ENCODE measurements at places on chromosomes 11 and 22. TPM values are rescaled to one million over a fixed set of nuclear protein-coding genes. Genes with fewer than 3 reads are reported as not detected.
A peak's percentile ranks its signal among the peaks of the same experiment; 100 is the strongest.

JOSD1 gene
- 144 TPM for polyA plus RNA-seq

- H3K27me3 ChIP-seq, result peaks cover 27% of the 10 kb centered on the region
- no peak for DNase-seq
- peaks cover under 1% of the 10 kb centered on the region for H3K4me1 ChIP-seq
- H3K36me3 ChIP-seq, result no peaks in the 10 kb centered on the region
These were observed 6.2 kb upstream of the CDK2AP2 start for GRCh38 chr11:67514116-67514515.

EXPH5 gene
- polyA plus RNA-seq, result 0.12 TPM

DNA sequence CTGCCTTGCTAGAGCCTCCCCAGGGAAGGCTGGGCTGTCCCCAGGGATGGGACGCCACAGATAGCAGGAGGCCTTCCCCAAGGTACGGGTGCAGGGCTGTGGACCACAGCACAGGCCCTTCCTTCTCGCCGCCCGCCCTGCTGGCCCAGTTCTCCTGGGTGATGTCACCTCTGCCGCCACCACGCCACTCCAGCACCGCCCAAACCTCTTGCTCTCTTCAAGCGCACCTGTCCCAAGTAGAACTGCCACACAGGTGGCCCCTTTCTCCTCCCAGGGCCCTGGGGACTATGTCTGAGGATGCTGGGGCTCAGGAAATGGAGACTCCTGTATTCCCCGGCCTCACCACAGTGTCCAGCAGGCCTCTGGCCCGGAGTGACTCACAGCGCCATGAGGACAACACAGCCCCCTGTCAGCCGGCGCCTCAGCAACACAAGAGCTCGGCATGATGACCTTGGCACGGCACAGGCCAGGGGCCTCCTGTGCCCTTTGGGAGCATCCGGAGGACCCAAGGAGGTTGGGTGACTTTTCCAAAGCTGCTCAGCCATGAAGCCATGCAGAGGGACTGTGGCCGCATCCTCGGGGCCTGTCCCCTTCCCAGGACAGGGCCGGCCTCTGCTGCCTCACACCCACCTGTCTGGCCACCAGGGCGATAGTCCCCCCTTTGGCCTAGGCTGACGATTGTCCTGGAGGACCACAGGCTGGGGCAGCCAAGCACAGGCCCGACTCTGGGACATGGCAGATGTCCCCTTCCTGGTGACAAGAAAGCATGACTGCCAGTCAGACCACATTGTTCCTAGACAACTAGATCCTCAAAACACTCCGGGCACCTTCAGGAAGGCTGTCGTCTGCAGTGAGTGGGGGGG, 1023.5 kb downstream of the BRD1 start:
- H3K4me1 ChIP-seq, result no peaks in the 10 kb centered on the region
- no peaks in the 10 kb centered on the region for H3K27me3 ChIP-seq
- H3K36me3 ChIP-seq, result no peaks in the 10 kb centered on the region
- H3K27ac ChIP-seq, result no peak overlapping the region

DNA sequence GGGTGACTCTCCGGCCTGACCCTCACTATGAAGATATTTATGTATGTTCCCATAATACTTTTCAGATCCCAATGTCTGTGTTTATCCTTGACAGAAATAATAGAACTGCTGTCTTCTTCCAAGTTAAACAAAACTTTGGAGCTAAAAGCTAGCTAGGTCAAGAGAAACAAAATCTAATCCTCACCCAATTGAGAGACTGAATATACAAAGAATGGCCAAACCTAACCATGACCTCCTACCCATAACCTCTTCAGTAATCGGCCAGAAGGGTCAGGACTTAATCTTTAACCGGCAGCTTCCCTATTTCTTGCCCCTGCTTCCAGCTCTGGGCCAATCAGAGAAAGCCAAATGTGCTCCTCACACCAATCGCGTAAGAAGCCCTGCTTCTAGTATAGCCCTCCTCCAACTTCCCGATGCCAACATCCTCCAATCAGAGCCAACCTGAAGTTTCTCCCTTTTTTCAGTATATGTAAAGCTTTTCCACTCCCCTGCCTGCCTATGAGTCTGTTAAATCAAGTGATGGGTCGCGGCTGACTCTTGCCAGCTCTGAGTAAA, 1.7 kb upstream of the DDX6 start:
- peak overlapping the region; percentile 96 for H3K4me3 ChIP-seq
- no peaks in the 10 kb centered on the region for H3K27me3 ChIP-seq
- H3K4me1 ChIP-seq, result peaks cover 22% of the 10 kb centered on the region
- no peaks in the 10 kb centered on the region for H3K36me3 ChIP-seq
- DNase-seq, result peak; percentile 90

CHRDL2 gene
- polyA plus RNA-seq, result not detected

MRGPRF gene
- not detected for polyA plus RNA-seq

GRCh38 chr11:35180317-35181233, 41.6 kb downstream of the CD44 start:
- no peak for DNase-seq
- H3K4me3 ChIP-seq, result no peak overlapping the region

STK33 gene
- 8.0 TPM for polyA plus RNA-seq

DNA sequence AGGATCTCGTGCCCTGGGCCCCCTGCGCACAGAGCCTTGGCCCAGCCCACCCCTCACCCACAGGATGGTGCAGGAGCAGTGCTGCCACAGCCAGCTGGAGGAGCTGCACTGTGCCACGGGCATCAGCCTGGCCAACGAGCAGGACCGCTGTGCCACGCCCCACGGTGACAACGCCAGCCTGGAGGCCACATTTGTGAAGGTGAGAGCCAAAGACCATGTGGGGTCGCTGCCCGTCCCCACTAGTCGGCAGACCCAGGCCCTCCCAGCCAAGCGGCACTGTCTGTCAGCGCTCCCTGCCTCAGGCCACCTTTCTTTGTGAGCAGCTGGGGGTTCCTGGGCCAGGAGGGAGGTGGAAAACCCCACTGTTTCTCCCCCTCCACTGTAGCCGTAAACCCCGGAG, 22.8 kb downstream of the FBLN1 start:
- no peaks in the 10 kb centered on the region for H3K4me1 ChIP-seq
- no peak for DNase-seq
- no peaks in the 10 kb centered on the region for H3K27me3 ChIP-seq

BACE1 gene
- polyA plus RNA-seq, result 0.06 TPM

CCDC15 gene
- polyA plus RNA-seq, result 0.29 TPM

- H3K4me3 ChIP-seq, result no peak overlapping the region
- H3K27ac ChIP-seq, result no peak overlapping the region
- no peak for DNase-seq
- no peaks in the 10 kb centered on the region for H3K27me3 ChIP-seq
- H3K36me3 ChIP-seq, result no peaks in the 10 kb centered on the region
- no peaks in the 10 kb centered on the region for H3K4me1 ChIP-seq
These were observed 5.9 kb upstream of the CCDC117 start for GRCh38 chr22:28766628-28767027.

DNA sequence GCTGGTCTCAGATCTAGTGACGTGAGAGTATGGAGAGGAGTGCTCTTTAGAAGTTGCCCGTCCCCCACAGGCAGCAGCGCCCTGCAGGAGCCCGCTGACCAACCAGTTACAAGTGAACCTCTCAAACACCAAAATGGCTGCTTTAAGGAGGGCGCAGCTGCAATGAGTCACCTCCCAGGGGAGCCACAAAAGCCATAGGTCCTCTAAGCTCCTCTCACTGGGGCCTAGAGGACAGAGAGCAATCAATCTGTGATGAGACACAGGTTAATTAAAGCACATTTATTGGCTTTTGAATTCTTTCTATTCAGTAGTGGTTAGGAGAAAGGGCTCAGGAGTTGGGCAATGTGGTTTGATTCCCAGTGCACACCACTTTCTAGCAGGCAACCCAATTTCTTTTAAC, 15.5 kb upstream of the RAPSN start:
- no peak overlapping the region for H3K27ac ChIP-seq
- H3K36me3 ChIP-seq, result peaks cover 1% of the 10 kb centered on the region
- no peak overlapping the region for H3K4me3 ChIP-seq
- H3K4me1 ChIP-seq, result no peaks in the 10 kb centered on the region

RAB36 gene
- polyA plus RNA-seq, result 1.1 TPM

CDC42EP2 gene
- polyA plus RNA-seq, result 0.69 TPM

GRCh38 chr11:130513132-130513531, 64.7 kb downstream of the ADAMTS15 start:
- no peak overlapping the region for H3K4me3 ChIP-seq
- no peaks in the 10 kb centered on the region for H3K4me1 ChIP-seq
- H3K36me3 ChIP-seq, result no peaks in the 10 kb centered on the region
- H3K27ac ChIP-seq, result no peak overlapping the region
- H3K27me3 ChIP-seq, result no peaks in the 10 kb centered on the region

DNA sequence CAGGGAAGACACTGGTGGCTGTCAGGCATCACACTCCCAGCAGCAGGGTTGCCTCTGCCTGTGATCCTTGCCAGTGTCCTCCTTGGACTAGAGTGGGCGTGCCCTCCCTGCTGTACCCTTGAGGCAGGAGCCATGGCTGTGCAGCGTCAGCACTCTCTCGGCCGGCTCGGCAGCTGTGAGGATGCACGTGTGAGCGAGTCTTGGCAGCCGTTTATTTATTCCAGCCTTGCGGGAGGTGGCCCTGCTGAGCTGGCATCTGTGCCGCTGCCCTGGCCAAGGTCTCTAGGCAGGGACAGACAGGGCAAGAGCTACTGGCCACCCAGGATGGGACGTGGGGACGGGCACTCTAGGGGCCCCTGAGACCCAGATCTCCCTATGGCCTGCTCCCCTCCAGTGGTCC, 33.9 kb downstream of the TSPAN4 start:
- no peaks in the 10 kb centered on the region for H3K4me1 ChIP-seq
- H3K36me3 ChIP-seq, result peaks cover 18% of the 10 kb centered on the region
- H3K27me3 ChIP-seq, result no peaks in the 10 kb centered on the region
- no peak overlapping the region for H3K27ac ChIP-seq
- no peak overlapping the region for H3K4me3 ChIP-seq
- no peak for DNase-seq

KRTAP5-8 gene
- polyA plus RNA-seq, result 0.26 TPM

- no peak overlapping the region for H3K4me3 ChIP-seq
- peak; percentile 34 for DNase-seq
- peaks cover 4% of the 10 kb centered on the region for H3K4me1 ChIP-seq
- no peaks in the 10 kb centered on the region for H3K36me3 ChIP-seq
- H3K27me3 ChIP-seq, result no peaks in the 10 kb centered on the region
These were observed 13.6 kb downstream of the EFCAB6 start for GRCh38 chr22:43798492-43798891.

GRCh38 chr11:66008095-66008467, 3.7 kb upstream of the CST6 start:
- peaks cover 19% of the 10 kb centered on the region for H3K4me1 ChIP-seq
- H3K36me3 ChIP-seq, result peaks cover 23% of the 10 kb centered on the region
- peaks cover 6% of the 10 kb centered on the region for H3K27me3 ChIP-seq
- no peak overlapping the region for H3K27ac ChIP-seq
- no peak for DNase-seq

- H3K4me3 ChIP-seq, result no peak overlapping the region
- H3K4me1 ChIP-seq, result no peaks in the 10 kb centered on the region
- H3K27ac ChIP-seq, result no peak overlapping the region
- H3K36me3 ChIP-seq, result peaks cover 4% of the 10 kb centered on the region
These were observed 29.1 kb upstream of the COMT start for GRCh38 chr22:19912271-19912999.

DNA sequence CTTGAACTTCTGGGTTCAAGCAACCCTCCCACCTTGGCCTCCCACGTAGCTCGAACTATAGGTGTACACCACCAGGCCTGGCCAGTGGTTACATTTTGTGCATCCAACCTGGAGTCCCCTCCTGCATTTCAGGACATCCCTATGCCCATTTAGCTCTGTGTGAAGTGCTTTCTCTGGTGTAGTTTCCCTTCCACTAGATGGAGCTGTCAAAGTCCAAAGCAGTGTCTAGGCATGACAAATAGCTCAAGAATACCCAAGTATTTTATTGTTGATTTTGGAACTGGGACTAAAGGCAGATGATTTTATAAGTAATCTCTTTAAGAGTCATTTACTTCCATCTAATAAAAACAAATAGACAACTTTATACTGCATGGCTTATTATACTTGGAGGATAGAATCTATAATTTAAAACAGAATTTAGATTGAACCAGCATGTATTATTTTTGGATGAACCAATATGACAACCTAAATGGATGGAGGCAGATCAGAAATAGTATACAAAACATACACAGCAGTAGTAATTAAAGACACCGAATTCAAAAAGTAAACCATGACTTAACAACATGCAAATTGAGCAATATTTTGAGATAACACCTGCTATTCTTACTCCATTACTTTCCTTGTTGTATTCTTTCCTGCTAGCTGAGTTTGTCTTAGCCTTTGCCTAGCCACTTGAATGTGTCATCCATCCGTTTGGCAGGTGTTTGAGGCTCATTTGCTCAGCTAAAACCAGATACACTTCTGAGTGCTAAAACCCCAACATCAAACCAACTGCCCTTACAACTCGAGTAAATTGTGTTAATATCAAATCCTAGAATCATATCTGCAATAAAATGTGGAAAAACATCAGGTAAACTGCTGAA, 37.7 kb downstream of the EIF4ENIF1 start:
- no peaks in the 10 kb centered on the region for H3K27me3 ChIP-seq
- peaks cover 13% of the 10 kb centered on the region for H3K36me3 ChIP-seq
- peaks cover 8% of the 10 kb centered on the region for H3K4me1 ChIP-seq

DNA sequence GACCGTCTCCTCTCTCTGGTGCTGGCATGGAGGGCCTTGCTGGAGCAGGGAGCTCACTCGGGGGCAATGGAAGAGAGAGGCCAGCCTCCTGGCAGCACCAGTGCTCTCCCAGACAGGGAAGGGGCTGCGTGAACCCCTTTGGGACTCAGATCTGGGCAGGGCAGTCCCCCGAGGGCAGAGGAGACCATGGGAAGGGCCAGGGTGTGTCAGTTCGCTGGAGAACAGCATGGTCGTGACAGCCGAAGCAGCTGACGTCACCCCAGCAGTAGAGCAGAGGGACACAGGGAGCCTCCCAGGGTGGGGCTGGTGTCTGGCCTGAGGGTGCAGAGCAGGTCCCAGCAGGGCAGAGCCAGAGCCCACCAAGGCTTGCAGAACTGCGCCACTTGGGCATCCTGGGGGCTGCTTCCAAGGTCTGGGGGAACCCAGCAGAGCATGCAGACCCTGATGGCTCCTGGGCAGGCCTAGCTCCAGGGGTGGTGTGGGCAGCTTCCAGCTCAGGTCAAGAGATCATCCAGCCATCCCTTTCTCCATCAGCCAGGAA, 71.0 kb upstream of the KCNQ1OT1 start:
- no peaks in the 10 kb centered on the region for H3K36me3 ChIP-seq
- no peak overlapping the region for H3K4me3 ChIP-seq
- no peak for DNase-seq
- no peaks in the 10 kb centered on the region for H3K27me3 ChIP-seq

DNA sequence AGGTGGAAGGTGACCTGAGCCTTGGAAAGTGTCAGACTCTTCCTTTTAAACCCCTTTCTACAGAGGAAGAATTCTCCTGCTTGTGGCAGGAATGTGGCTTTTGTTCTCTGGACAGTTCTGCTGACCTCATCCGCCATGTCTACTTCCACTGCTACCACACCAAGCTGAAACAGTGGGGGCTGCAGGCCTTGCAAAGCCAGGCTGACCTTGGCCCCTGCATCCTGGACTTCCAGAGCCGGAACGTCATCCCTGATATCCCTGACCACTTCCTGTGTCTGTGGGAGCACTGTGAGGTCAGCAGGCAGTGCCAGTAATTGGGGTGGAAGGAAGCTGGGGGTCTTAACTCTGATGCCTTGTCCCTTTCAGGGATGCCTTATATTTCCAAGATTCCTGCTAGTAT, 9.3 kb downstream of the HINFP start:
- no peaks in the 10 kb centered on the region for H3K4me1 ChIP-seq
- peaks cover 1% of the 10 kb centered on the region for H3K36me3 ChIP-seq
- H3K4me3 ChIP-seq, result no peak overlapping the region
- no peaks in the 10 kb centered on the region for H3K27me3 ChIP-seq
- H3K27ac ChIP-seq, result no peak overlapping the region
- DNase-seq, result no peak

GVQW3 gene
- polyA plus RNA-seq, result 3.5 TPM

TBX10 gene
- not detected for polyA plus RNA-seq

GRCh38 chr22:20533879-20534265, 26.5 kb downstream of the MED15 start:
- no peak for DNase-seq
- H3K36me3 ChIP-seq, result peaks cover 46% of the 10 kb centered on the region
- H3K27ac ChIP-seq, result no peak overlapping the region
- no peak overlapping the region for H3K4me3 ChIP-seq
- H3K4me1 ChIP-seq, result no peaks in the 10 kb centered on the region

MS4A6E gene
- not detected for polyA plus RNA-seq

WNT7B gene
- 0.67 TPM for polyA plus RNA-seq
